Mononuclear cell (primary cell): ENCODE measurements at places on chromosomes 3 and 15. TPM values are rescaled to one million over a fixed set of nuclear protein-coding genes. Genes with fewer than 3 reads are reported as not detected.

The DLEC1 gene
- total RNA-seq = 1.7 TPM

The GOLGA6D gene
- total RNA-seq = not detected

The CMTM7 gene
- 17.0 TPM for total RNA-seq

The IL5RA gene
- total RNA-seq = 4.4 TPM

The PAQR9 gene
- total RNA-seq = not detected

The HDC gene
- total RNA-seq = 8.1 TPM

The MCF2L2 gene
- 2.9 TPM for total RNA-seq

The IRAK2 gene
- 14.6 TPM for total RNA-seq

The DTX3L gene
- total RNA-seq = 26.7 TPM

The AADAC gene
- total RNA-seq = not detected

The C3orf85 gene
- not detected for total RNA-seq

The POLQ gene
- total RNA-seq = 0.42 TPM

The MYL3 gene
- not detected for total RNA-seq

The CHRM5 gene
- not detected for total RNA-seq
